ENCODE measurements at places on chromosomes 12 and 14. TPM values are rescaled to one million over a fixed set of nuclear protein-coding genes. Genes with fewer than 3 reads are reported as not detected.

RNASE3 gene
- polyA plus RNA-seq = not detected

MTA1 gene
- 74.5 TPM for polyA plus RNA-seq

OR4E2 gene
- polyA plus RNA-seq = not detected

TEAD4 gene
- polyA plus RNA-seq = 24.9 TPM

TMPRSS12 gene
- polyA plus RNA-seq = not detected

LRP6 gene
- 18.5 TPM for polyA plus RNA-seq

CEBPE gene
- polyA plus RNA-seq = not detected

TAS2R13 gene
- polyA plus RNA-seq = 0.03 TPM

WNT5B gene
- 98.8 TPM for polyA plus RNA-seq

NTF3 gene
- polyA plus RNA-seq = 36.0 TPM

TRIP11 gene
- 6.8 TPM for polyA plus RNA-seq

SERPINA10 gene
- polyA plus RNA-seq = not detected

ARG2 gene
- polyA plus RNA-seq = 1.3 TPM

ANKS1B gene
- polyA plus RNA-seq = not detected

RFC5 gene
- 14.7 TPM for polyA plus RNA-seq

CCDC177 gene
- polyA plus RNA-seq = not detected

RERGL gene
- polyA plus RNA-seq = 0.10 TPM

NID2 gene
- polyA plus RNA-seq = 278 TPM

C14orf93 gene
- 4.7 TPM for polyA plus RNA-seq

SERPINA1 gene
- 1.2 TPM for polyA plus RNA-seq

RAD9B gene
- polyA plus RNA-seq = 0.09 TPM

PHC1 gene
- 24.4 TPM for polyA plus RNA-seq

LRP1-AS gene
- polyA plus RNA-seq = not detected

ASB2 gene
- polyA plus RNA-seq = 0.77 TPM

OTX2 gene
- not detected for polyA plus RNA-seq

ARPC3 gene
- polyA plus RNA-seq = 192 TPM

KLHL33 gene
- 0.03 TPM for polyA plus RNA-seq

PTGDR gene
- not detected for polyA plus RNA-seq
